ENCODE measurements at places on chromosomes 1 and 21.

- H3K27me3 ChIP-seq = no peaks in the 10 kb centered on the region
- H3K4me1 ChIP-seq = peaks cover 34% of the 10 kb centered on the region
- peak; percentile 60 for DNase-seq
These were observed 214.1 kb upstream of the USP24 start for GRCh38 chr1:55428944-55429931.

DNA sequence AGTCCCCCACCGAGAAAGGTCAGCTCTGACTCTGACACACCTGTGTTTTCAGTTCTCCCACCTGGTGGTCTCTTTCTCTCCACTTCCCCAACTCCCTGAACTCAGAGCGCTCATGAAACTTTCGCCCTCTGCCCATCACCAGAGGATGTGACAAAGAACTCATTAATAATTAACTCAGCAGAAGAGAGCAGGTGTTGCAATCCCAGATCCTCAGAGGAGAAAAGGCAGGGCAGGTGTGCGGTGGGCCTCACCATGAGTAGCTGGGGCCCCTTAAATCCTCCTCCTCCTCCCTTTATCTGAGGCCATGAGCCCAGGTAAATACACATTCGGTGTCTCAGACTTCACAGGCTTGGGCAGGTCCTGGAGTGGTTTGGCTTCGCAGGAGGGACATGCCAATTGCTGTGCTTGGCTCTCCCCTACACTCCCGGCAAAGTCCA lies 1.7 kb upstream of the LAMB3 start:
- H3K4me3 ChIP-seq = no peak overlapping the region
- DNase-seq = no peak
- H3K36me3 ChIP-seq = no peaks in the 10 kb centered on the region
- H3K27ac ChIP-seq = peak overlapping the region; percentile 67
- H3K4me1 ChIP-seq = peaks cover 54% of the 10 kb centered on the region
- peaks cover 15% of the 10 kb centered on the region for H3K27me3 ChIP-seq

DNA sequence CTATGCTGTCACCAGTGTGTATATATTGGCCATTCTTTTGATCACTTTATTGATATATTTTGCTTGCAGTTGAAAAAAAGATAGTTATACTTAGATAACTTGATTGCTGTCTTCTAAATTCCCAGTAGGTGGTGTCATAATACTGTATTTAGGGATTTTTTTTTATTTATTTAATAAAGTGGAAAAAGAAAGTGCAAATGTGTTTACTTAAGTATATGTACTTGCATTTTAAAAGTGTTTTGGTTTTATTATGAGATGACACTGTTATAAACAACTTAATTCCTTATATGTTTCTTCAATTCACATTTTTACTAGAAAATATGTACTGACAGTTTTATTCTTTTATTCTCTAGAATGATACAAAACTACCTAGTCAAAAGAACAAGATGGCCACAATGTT lies 164.8 kb downstream of the USP25 start:
- H3K27me3 ChIP-seq = no peaks in the 10 kb centered on the region
- no peaks in the 10 kb centered on the region for H3K4me1 ChIP-seq

GRCh38 chr1:33382661-33383415 lies 48.1 kb downstream of the PHC2 start:
- H3K4me3 ChIP-seq = no peak overlapping the region
- H3K36me3 ChIP-seq = no peaks in the 10 kb centered on the region
- DNase-seq = no peak
- H3K4me1 ChIP-seq = peaks cover 7% of the 10 kb centered on the region

GRCh38 chr1:220999872-221000863 lies 120.9 kb downstream of the HLX start:
- H3K4me3 ChIP-seq = no peak overlapping the region
- no peaks in the 10 kb centered on the region for H3K27me3 ChIP-seq
- DNase-seq = no peak
- H3K27ac ChIP-seq = no peak overlapping the region

All from lower lobe of right lung (tissue), 2 donors.